Fibroblast of lung (primary cell): ENCODE measurements at places on chromosomes 2 and 18. TPM values are rescaled to one million over a fixed set of nuclear protein-coding genes. Genes with fewer than 3 reads are reported as not detected.

AKAIN1 gene
- not detected in 2 replicates for total RNA-seq

KRTCAP3 gene
- 0.33 TPM in 1 of 2 replicates, not detected in the other for total RNA-seq

DNA sequence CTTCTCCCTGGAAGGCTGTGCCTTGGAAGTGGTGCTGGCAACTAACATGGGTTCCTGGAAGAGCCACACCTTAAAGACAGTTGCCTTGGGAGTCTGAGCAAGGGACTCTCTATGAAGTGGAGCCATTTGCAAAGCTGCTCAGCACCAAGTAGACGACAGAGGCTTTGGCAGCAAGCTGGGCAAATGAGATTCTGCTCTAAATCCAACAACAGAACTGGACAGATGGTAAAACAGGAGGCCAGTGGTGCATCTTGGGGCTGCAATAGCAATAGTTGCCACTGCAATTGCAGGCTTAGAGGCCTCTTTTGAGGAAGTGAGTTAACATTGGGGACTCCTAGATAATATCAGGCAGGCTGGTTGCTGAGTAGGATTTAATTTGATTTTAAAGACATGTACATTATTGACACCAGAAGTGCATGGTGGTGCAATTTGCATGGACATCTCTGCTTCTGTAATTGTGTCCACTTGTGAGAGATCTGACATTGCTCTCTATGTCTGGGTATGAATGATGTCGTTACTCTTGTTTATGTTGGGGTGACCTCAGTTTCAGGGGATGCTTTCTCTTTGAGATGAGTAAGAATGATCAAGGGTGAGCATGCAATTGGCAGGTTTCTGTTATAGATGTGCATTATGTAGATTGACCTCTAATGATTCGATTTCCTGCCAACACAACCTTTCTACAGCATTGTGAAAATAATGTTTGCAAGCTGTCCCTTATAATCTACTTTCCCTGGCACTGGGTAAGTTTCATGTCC lies 568.3 kb upstream of the MEX3C start:
- no peak for DNase-seq

DNA sequence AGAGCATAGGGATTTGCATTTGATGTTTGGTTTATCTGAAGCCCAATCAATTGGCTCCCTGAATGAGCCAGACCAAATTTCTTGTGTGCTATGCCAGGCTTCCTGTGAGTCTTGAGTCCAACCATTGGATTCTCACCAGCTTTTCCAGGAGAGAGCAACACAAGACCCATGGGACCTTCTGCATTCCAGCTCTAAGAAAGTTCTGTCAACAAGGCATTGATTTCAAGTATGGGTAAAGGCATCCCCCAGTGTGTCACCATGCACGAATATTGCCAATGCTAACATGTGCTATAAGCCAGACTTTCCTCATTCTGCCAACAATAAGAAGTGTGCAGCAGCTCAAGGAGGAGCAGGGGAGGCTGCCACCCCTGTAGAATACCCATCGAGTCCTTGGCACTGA lies 266.6 kb downstream of the ETAA1 start:
- no peak for DNase-seq

GRCh38 chr2:88016960-88017779 lies 823 bp upstream of the RNU2-63P start:
- no peak for DNase-seq

DNA sequence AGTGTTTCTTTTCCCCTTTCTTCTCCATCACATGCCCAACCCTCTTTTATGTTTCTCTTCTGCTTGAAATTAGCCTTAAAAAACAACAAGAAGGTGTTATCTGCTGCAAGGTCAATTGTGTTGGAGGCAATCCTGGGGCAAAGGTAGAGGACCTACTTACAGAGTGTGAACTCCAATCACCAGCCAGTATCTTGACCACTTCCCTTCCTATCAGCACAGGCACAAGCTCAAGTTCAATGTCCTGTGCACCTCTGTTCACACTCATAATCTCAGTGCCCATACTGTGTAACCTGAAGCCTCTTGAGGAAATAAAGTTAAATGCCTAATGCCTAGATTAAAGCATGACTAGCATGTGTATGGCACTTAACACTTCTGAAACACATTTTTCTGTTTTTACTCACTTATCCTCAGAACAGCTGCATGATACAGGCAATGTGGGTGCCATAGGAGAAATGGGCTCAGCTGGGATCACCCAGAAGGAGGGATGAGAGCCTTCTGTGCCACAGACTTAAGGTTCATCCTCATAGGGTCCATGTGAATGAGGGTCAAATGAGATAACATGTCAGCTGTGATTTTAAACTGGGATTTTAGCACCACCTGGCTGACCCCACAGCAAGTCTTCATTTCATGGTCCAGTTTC lies 701.5 kb downstream of the BCL11A start:
- DNase-seq: no peak
